ENCODE measurements at places on chromosomes 6 and 20. TPM values are rescaled to one million over a fixed set of nuclear protein-coding genes. Genes with fewer than 3 reads are reported as not detected.

The APOBEC2 gene
- not detected for total RNA-seq

The RAMACL gene
- total RNA-seq: 2.5 TPM

The MYB gene
- total RNA-seq: 0.29 TPM

The ZBTB12 gene
- total RNA-seq: 9.8 TPM

The C20orf141 gene
- total RNA-seq: not detected

Data from smooth muscle cell of trachea (primary cell).